Fibroblast of pulmonary artery (primary cell): ENCODE measurements at places on chromosomes 5 and 9.
A peak's percentile ranks its signal among the peaks of the same experiment; 100 is the strongest.

DNA sequence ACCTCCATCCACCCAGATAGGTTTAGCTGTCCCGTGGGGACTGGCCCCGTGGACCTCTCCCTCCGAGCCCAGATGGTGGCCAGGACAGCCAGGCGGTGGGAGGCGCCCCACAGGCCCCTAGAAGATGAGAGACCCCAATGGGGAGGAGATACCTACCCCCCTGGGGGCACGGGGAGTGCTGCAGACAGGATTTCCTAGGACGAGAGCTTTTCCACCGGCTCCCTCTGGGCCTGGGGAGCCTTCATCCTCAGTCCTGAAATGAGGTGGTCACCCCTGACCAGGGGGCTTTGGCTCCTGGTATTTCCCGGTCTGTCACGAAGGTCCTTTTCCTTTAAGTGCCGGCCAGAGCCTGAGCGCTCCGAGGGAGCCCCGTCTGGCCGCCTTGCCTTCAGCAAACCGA lies 46.8 kb downstream of the MRPL36 start:
- no peak for DNase-seq

GRCh38 chr9:108085294-108085693 lies 595.7 kb upstream of the KLF4 start:
- DNase-seq = no peak

DNA sequence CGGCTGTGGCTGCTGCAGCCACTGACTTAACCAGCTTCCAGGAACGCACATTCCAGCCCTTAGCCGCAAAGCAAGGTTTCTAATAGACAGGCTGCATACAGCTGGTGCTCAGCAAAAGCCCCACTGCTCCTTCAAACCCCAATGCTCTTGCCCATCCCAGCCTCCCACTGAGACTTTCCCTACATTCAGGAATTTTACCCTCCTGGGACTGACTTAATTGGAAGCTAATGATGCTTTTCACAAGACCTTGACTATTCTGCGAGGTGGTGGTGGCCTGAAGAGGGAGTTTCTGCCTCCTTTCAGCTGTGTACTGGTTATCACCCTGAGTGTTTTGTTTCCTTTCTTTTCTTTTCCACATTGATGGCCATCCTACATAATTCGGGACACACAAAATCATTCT lies 164.9 kb upstream of the IRX1 start:
- DNase-seq = no peak

DNA sequence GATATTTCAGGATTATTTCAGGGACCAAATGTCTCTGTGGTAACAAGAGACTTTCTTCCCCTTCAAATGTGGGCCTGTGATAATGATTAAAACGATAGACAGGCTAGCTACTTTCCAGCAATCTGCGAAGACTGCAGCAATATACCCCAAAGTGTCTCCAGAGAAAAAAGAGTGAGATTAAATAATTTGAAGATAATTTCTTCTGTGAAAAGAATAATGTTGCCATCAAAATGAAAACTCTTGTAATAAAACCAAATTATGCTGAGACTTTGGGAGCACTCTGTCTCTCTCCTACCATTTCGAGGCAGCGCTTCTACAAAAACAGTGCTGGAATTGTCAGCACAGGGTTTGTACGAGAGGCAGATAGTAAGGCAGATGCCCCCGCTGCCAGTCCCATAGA lies 104.2 kb upstream of the SPOCK1 start:
- no peak for DNase-seq

GRCh38 chr5:66197764-66198405 lies 53.8 kb downstream of the SREK1 start:
- no peak for DNase-seq

DNA sequence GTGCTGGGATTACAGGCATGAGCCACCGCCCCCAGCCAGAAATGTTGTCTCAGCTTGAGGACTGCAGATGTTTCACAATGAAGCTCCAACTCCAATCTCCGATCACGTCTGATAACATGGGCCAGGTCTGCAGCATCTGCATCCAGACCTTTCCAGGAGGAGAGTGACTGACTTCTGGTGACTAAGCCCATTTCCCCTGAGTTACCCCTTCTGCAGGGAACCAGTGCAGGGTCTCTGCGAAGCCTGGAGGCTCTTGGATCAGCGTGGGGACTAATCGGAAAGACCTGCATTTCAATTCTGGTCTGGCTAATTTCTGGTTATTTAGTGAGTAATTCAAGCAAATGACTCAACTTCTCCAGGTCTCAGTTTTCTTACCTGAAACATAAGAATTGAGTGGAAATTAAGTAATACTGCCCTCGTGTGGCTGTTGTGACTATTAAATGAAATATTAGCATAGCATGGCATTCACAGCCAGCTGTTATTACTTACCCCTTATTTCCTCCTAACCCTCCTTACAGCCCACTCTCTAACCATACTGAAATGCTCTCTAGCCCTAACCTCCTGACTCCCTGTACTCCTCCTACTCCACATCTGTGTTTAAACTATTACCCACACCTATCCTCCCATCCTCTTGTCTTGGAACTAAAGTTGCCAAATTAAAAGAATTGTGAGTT lies 2.2 kb upstream of the GNPDA1 start:
- peak; percentile 70 for DNase-seq
